Hindlimb muscle (tissue), 1 donor: ENCODE measurements at places on chromosomes 5 and 9.

DNA sequence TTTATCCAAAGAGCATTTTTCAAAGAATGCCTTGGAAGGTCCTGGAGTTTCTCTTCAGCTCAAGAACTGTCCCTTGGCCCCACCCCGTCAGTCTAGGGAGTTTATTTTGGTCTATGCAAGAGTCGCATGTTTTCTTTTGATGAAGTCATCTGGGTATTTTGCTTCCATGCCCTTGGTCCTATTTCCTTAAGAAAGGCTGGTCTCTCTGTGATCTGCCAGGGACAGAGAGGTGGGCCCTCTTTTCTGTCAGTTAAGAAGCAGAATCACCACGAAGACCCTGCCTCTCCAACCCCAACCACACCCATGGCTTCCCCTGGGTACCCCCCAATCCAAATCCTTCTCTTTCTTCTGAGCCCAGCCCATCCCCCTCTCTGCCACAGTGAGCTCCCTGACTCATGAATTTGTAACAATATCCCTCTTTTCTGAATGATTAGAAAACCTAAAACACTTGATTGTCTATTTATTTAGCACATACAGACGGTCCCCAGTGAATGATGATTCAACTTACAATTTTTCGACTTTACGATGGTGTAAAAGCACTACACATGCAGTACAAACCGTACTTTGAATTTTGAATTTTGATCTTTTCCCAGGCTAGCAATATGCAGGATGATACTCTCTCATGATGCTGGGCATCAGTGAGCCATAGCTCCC is 163.5 kb upstream of the ADRA1B start:
- DNase-seq, result no peak

GRCh38 chr5:168156170-168156569 is 135.3 kb upstream of the WWC1 start:
- DNase-seq, result no peak

DNA sequence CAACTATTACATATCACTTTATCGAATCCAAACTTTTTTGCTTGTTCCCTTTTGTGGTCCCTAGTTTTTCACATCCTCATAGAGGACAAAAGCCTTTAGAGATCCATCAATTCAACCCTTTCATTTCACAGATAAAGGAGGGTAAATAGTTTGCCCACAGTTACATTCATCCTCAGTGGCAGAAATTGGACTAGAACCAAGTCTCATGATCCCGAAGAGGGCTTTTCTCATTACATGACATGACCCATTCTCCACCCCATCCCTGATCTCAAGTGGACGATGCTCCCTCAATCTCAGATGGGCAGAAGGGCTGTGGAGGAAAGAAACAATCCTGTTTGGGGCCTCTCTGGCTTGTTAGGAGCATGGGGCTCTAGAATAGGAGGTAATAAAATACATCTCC is 23.1 kb downstream of the TICAM2 start:
- DNase-seq, result no peak

DNA sequence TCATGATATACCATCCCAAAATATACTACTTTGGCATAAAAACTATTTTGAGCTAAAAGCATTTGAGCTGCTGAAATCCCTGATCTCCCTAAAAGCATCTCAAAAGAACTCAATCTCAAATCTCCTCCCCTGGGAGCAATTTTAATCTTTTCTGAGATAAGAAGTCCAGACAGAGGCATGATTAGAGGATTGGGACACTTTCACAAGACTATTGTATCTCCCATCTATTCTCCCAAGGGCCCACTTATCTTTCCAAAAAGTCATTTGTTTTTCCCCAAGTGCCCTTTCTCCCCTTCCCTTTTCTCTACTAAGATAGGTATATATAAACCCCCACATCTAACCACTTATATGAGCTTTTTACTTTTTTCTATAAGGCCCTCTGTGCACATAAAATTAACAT is 79.7 kb downstream of the ALDH7A1 start:
- DNase-seq, result no peak

DNA sequence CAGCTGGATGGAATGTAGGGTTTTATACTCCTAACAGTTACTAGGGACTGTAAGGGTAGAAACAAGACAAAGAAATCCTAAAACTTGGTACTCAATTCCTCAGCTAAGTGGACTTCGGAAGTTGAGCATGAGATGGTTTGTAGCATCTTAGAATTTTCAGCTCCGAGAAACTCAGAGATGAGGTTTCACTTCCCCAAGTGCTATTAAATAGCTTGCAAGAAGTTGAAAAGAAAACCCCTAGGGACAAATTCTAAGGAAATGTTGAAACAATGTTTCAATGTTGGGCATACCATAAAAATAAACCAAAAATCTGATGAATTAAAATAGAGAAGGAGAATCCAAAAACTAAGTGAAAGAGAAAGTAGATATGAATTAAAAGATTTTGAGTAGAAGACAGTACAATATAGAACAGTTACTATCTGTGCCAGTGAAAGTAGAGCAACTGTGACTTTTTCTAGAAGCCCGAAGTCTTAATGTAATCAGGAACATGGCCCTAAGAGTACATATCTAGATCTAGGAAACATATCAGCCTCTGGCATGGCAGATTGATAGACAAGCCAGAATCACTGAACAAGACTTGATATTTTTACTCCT is 308.6 kb upstream of the RGMB start:
- DNase-seq, result no peak

- no peak for DNase-seq
Measured at GRCh38 chr9:127783111-127784008, 2.5 kb upstream of the CDK9 start.

GRCh38 chr9:37496020-37496419 is 10.3 kb downstream of the POLR1E start:
- no peak for DNase-seq

GRCh38 chr5:157857816-157858526 is 974 bp downstream of the CLINT1 start:
- no peak for DNase-seq

- no peak for DNase-seq
Measured at GRCh38 chr5:127386557-127386956, 96.0 kb downstream of the MEGF10 start.

GRCh38 chr9:99030610-99031109 is 74.3 kb upstream of the TGFBR1 start:
- DNase-seq, result no peak

DNA sequence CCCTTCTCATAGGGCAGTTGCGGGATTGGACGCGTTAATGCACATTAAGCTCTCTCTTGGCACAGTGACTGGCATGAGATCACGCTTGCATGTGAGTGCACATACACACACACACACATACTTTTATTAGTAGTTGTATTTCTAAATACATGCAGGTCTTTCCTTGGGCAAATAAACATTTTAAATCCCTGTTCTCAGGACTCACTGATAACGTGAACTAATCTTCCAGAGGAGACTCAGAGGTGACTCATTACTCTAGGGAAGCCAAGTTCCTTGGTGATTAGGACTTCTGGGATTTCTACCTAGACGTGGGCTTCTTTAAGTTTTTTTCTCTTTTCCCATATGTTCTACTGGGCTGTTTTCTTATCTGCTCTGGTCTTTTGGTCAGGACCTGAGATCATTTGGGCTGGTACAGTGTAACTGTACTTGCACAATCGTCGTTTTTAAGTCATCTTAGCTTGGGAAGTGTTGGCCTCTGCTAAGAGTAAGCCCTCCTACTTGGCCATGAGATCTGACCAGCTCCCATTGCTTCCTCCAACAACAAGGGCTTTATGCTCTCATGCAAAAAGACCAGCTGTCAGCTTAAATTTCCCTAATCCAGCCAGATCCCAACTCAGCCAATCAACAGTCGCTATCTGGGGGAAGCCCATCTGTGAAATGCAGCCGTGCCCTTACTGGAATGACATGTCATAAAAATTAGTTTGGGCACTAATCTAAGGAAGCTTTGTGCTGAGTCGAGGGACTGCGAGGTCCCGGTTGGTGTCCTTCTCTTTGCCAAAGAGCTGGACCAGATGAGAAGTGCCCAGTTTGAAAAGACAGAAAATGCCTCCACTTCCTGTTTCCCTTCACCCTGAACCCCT is 176.4 kb upstream of the ANKRD55 start:
- peak; percentile 53 for DNase-seq

- no peak for DNase-seq
Measured at GRCh38 chr9:108113596-108113995, 624.0 kb upstream of the KLF4 start.

DNA sequence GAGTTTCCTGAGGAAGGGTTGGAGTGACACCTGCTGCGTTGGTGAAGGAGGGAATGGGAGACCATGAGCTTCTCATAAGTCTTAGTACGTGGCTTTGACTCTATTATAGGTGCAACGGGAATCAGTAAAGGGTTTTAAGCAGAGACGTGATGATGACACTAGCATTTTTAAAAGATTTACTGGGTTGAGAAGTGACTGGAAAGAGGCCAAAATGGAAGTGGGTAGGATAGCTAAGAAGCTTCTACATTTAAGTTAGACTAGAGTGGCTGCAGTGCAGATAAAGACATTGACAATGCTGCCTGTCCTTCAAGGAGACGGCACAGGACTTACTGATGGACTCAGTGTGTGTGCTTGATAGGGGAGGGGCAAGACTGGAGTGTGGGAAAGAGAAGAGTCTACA is 6.2 kb downstream of the GAPT start:
- no peak for DNase-seq

- no peak for DNase-seq
Measured at GRCh38 chr5:31574772-31575171, 42.7 kb downstream of the C5orf22 start.

DNA sequence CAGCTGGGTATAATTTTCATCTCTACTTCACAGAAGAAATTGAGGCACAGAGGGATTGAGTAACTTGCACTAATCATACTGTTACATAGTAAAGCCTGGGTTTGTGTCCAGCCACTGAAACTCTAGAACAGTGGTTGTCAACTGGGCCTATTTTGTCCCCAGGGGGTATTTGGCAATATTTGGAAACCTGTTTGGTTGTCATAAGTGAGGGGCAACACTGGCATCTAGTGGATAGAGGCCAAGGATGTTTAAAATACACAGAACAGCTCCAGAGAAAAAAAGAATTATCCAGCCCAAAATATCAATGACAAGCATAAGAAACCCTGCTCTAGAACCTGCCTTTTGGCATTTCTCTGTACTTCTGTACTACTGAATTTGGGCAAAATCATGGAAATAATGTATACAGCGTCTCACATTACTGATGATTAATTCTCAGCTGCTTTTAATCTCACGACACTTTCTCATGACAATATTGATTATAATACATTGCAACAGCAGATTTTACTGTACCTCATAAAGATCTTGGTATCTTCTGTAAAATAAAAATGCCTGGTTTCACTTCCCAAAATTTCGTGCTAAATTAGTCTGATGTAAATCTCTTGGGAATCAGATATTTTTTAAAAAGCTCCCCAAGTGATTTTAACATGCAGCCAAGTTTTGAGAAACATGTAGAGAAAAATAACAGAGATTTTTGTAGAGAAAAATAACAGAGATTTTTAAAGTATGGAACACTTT is 112.7 kb downstream of the RORB start:
- no peak for DNase-seq

DNA sequence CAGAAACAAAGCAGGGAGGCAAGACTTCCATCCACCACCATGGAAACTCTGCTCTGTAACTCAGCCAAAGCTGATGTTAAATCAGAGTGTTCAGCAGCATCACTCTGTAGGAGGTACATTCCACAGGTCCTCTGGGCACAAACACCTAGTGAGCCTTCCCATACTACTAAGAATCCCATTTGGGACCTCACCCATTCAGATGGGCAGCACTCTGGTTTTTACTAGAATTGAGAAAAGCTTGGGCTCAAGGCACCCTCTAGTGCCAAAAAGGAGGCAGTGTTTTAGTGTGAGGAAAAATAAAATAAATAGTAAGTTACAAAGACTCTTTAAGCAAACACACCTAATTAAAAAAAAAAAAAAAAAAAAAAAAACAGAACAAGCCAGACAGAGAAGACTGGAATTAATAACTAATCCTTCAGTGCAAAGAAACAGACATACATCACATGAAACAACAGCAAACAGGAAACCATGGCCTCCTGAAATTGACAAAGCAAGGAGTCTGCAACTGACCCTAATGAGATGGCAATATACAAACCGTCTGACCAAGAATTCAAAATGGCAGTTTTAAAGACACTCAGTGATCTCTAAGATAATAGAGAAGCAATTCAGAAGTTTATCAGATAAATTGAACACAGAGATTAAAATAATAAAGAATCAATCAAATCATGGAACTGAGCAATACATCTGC is 159.5 kb downstream of the GNA14 start:
- no peak for DNase-seq

- peak; percentile 15 for DNase-seq
Measured at GRCh38 chr5:163269624-163270023, 167.8 kb upstream of the CCNG1 start.

DNA sequence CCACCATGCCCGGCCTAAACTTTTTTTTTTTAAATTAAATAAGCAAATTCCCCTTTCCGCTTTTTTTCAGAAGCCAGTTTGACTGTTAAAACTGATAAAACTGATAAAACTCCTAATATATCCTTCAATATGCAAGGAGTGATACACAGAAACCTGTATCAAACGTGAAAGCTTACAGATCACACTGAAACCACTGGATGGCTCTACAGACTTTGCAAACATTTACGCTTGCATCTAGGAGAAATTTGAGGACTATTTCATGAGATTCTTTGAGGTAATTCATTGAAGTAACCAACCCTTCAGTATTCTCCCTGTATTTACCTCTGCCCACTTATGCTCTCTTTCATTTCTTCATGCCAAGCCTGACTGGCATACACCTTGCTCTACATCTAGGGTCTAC is 40.6 kb upstream of the CHD1 start:
- DNase-seq, result no peak

DNA sequence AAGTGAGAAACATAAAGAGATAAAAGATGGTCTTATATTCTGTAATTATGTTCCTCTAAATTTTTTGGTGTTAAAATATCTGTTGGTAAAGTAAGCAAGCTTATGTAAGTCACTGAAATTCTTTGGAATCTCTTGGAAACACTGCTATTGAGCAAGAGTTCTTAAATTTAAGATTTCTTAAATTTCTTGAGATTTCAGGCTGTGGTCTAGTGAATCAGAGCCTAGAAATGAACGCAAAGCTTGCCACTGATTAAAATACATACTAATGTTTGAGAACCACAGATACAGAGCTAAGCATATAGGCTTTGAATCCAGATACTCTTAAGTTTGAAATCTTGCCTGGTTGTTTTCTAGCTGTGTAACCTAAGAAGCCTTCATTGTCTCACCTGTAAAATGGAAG is 133.4 kb downstream of the TRPM3 start:
- DNase-seq, result no peak

GRCh38 chr5:146025114-146025680 is 80.2 kb downstream of the PLAC8L1 start:
- DNase-seq, result no peak

- peak; percentile 48 for DNase-seq
Measured at GRCh38 chr5:176873541-176874172, 25.5 kb downstream of the HK3 start.

DNA sequence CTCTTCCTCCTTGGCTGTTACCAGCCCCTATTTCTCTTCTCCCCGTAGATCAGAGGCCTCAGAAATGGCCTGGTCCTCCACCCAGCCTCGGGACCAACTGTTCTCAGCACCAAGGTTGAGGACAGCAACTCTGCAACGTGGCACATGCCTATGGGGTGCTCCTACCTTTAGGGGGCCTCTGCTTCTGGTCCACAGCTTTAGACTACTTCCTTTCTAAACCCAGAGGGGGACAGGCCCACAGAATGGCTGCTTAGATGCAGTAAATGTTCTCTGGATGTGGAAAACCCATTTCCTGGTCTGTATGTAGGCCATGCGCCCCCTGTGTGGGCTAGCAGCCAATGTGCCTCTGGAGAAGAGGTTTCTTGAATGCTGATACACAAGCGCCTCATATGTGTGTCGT is 68.4 kb downstream of the NRG2 start:
- DNase-seq, result no peak

GRCh38 chr9:89398621-89399020 is 80.3 kb downstream of the SECISBP2 start:
- no peak for DNase-seq

- no peak for DNase-seq
Measured at GRCh38 chr9:127445851-127446712, 5.1 kb downstream of the RPL12 start.
